ENCODE measurements at places on chromosomes 11 and 22. TPM values are rescaled to one million over a fixed set of nuclear protein-coding genes. Genes with fewer than 3 reads are reported as not detected.
A peak's percentile ranks its signal among the peaks of the same experiment; 100 is the strongest.

Gene RTN4R
- 10.6 TPM for polyA plus RNA-seq

DNA sequence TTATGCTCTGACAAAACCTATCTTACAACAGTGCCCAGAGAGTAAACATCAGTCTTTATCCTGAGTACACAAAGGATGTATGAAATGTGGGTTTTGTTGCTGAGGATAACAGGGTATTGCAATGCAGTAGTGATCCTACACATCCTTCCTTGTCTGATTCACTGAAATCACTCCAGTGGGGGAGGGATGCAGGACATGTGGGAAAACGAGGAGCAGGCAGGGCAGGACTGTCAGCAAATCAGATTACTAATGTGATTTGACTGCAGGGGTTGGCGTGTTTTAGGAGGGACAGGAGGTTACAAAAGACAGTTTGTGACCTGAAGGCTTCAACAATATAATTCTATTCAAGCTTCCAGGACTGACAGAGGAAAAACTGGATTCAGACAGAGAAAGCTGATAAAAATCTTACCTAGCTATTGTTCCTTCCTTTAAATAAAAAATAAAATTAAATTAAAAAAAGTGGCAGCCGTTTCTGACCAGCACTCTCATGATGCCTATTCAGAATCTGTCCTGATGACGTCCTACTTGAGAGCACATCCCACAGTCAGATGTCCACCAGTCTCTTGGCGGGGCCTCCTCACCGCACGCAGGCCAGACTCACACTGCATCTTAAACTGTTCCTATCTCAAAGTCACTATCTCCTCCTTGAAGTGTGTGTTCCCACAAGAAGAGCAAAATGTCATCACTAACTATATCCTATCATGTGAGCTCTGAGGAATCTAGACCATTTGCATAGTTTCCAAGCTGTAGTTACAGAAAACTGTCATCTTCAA, 50.6 kb upstream of the MN1 start:
- DNase-seq = no peak

- DNase-seq = no peak
Measured at GRCh38 chr11:111402411-111402810, 23.3 kb upstream of the POU2AF1 start.

DNA sequence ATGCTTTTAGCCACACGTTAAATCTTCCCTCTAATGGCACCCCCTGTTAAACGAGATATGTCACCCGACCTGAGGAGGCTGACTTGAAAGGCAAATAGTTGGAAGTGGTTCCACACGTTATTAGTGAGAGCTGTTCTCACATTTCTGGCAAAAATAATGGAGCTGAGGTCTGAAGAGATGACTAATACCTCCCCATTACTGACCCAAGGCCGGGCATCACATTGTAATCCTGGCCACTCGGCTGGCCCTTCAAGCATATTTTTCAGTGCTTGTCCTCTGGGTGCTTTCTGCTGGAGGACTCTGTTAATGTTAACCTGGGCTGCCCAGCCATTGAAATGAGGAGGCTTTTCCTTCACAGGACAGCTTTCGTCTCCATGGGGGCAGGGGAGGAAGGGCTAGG, 260.0 kb upstream of the CADM1 start:
- DNase-seq = no peak

DNA sequence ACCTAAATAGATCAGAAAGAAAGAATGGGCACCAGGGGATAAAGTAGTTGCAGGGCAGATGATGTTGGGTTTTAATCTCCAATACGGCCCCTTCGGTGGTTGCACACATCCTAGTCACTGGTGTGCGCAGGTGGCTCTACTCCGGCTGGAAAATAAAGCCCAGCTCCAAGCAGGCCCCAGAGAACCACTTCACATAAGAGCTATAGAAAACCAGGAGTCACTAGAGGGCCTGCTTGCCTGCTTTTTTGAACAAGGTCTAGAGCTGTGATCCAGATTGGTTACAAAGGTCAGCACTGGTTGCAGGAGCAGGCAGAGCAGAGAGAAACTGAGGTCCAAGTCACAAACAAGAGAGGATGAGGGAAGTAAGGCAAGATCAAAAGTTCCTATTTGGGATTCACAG, 41.5 kb upstream of the MS4A8 start:
- DNase-seq = no peak

GRCh38 chr11:124801014-124801413, 808 bp upstream of the MSANTD2 start:
- peak; percentile 46 for DNase-seq

DNA sequence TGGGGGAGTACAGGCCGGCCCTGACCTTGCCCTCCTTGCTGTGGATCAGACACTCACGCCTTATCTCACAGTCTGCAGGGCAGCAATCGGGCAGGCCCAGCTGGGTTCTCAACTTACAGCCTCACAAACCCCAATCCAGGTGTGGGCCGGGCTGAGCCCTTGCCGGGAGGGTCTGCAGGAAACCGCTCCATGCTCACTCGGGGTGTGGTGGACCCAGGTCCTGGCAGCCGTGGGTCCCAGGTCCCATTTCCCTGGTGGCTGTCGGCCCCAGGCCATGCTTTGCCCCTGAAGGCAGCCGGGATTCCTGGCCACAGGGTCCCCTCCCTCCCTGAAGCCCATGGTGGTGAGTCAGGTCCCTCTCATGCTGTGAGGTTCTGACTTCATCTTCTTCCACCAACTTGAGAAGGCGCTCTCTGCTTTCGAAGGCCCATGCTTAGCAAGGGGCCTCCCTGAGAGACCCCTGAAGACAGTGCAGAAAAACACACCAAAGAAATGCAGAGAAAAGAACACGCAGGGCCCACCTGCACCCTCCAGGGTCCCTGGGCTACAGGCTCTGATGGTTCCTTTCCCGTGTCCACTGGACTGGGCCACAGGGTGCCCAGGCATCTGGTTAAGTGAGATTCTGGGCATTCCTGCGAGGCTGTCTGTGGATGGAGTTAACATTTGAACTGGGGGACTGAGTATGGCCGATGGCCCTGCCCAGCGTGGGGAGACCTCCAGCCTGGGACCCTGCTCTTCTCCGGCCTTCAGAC, 588.2 kb downstream of the BRD1 start:
- DNase-seq = no peak

Measured in muscle of arm (tissue), 14 donors.